ENCODE measurements at places on chromosomes 1 and 21.

- DNase-seq = no peak
Observed at GRCh38 chr1:99004861-99005442, at the start of gene PLPPR5. PLPPR5 (minus strand) TSS chr1:99004861; CDS start chr1:99004671, 190 bp downstream.

DNA sequence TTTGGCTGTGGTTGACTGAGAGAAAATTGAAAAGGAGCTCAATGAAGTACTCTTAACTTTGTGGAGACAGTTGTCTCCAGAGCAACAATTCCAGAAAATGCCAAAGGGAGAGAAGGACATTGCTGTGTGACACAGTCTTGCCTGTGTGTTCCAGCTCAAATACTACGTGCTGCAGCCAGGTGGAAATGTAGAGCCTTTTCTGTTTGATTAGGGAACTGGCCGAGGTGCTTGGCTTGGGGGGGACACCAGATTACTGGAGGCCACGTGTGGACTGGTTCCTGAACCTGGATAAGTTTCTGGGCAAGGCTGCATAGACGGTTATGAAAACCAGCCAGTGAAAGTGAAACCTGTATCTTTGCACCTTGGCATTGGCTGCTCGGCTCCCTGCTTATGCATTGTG is 217.9 kb downstream of the CTH start:
- no peak for DNase-seq

GRCh38 chr1:55931081-55931940 is 648.1 kb downstream of the PLPP3 start:
- no peak for DNase-seq

DNA sequence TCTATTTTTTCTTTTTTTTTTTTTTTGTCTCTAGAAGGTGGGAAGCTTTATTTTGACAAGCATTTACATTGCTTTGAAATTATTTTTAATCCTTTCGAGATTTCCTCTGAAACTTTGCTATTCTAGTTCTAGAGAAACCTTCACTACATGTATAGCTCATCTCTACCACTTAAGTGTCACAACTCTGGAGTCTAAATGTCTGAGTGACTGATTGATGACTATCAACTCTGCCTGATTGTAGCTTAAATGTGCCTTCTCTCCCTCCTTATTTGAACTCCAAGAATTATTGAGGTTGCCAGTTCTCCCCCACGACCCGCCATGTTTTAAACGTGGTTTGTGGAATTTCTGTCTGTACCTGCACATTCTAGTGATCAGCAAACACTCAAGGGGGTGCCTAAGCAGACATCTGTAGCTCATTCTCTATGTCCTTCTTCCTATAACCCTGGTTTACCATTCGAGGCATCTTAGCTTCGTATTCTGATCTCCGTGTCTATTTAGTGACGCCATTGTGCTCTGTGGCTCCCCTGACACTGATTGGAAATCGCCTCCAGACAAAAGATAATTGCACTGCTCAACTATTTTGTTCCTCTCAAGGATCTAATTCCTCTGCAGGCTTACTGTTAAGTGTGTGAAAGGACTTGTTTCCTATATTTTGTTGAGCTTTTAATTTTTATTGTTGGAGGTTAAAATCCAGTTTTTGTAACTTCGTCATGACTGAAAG is 1570.6 kb downstream of the BRINP3 start:
- no peak for DNase-seq

DNA sequence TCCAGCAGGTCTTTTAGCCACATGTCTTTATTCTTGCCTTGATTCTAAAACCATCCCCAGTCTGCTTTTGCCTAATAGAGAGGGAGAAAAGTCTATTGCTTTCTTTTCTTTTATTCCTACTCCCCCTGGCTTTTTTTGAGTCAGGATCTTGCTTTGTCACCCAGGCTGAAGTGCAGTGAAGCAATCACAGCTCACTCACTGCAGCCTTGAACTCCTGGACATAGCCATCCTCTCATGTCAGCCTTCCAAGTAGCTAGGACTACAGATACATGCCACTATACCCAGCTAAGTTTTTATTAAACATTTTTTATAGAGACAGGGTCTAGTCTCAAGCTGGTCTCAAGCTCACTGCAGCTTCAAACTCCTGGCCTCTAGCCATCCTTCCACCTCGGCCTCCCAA is 72.5 kb upstream of the PAXBP1 start:
- DNase-seq = no peak

GRCh38 chr1:11688506-11688905 is 3.0 kb upstream of the DRAXIN start:
- no peak for DNase-seq

DNA sequence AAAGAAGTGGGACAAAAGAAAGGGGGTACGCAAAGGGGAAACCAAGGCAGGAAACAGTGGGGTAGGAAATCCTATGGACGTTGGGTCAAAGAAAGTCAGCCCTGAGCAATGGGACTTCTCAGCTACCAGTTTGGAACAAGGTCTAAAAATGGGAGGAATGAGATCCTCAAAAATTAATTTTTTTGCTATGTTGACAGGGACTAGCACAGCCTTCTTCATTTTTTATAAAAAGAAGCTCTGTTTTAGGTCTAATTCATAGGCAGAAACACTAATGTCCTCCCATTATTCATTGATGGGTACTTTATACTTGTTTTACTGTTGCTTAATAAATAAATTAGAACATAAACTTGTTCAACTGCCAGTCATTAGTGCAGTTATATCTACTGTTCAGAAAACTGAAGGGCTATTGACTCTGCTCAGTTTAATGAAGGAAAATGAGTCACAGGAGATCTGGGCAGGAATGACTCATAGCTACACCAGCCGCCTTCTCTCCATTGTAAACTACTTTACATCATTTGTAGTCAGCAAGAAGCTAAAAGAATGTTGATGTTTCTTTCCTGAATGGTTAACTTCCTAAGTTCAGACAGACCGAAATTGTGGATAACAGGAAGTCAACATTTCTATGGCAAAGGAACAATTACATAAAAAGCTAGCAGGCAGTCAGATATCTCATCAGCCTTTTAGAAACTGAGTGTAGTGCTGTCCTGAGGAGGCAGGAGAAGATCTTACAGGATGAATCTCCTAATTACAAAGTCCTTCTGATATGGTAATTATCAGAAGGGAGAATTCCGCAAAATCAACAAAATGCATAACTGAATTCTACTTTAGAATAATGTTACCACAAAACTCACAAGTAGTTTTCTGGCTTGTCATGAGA is 356.4 kb upstream of the PKN2 start:
- DNase-seq = no peak

DNA sequence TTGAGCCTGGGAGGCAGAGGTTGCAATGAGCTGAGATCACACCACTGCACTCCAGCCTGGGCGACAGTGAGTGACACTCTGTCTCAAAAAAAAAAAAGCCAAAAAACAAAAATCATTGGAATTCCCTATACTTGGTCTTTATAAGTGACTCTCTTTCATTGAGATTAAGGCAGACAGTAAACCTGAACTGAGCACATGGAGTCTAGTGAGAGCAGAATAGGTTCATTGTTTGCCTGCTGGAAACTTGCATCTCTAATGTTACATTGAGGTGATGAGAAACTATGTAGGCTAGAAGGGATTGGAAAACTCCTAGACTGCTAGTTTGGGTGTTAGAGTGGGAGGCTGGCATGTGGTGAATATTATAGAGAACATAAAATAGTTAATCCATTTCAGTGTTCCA is 25.4 kb downstream of the MAST2 start:
- no peak for DNase-seq

- no peak for DNase-seq
Observed at GRCh38 chr1:177954076-177954475, 15.8 kb downstream of the SEC16B start.

DNA sequence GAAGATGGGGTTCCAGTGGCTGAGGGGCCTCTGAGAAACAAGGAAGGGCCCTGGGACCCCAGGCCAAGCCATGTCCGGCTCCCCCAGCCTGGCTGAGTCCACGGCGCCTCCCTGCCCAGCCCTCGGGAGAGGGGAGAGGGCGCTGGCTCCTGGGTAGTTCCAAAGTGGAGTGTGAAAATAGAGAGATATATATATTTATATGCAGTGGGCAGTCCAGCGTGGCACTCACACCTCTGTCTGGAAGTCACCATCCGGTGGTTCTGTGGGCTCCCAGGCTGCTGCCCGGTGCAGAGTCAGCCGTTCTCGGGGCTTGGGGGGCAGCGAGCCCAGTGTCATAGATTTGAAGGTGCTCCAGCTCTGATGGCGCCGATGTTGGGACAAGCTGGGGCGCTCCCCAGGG is 23.4 kb upstream of the COL16A1 start:
- no peak for DNase-seq

DNA sequence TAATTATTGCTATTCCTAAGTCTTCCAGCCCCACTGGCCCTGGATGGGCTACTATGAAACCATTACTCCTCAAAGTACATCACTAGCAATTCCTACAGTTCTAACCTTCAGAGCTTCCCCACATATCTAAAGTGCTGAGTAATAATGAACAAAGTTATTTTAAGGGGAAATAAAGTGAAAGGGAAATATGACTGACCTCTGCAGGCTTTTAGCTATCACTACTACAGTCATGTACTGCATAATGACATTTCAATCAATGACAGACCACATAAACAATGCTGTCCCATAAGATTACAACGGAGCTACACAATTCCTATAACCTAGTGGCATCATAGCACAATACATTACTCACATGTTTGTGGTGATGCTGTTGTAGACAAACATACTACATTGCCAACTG is 32.5 kb upstream of the ASPM start:
- DNase-seq = no peak

DNA sequence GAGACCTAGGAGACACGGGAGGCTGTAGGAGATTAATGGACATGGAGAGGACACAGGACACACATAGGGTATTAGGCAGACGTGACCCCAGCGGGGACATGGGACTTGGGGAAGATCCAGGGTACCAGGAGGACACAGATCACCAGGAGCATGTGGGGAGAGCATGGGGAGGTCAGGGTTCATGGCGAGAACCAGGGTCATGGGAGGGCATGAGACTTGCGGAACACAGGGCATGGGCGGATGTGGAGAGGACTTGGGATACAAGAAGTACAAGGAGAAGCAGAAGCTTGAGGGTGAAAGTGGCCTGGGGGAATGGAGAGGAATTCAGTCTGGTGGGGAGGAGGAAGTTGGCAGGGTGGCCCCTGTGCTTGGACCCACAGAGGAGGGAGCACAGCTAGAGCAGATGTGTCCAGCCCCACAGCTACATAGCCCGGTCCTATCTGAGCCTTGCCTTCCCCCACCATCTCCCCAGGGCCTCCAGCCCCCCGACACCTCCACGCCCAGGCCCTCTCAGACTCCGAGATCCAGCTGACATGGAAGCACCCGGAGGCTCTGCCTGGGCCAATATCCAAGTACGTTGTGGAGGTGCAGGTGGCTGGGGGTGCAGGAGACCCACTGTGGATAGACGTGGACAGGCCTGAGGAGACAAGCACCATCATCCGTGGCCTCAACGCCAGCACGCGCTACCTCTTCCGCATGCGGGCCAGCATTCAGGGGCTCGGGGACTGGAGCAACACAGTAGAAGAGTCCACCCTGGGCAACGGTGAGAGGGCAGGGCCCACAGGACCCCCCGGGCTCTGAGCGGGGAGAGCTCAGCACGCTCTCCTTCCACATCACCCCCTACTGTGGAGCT is 12.1 kb downstream of the TIE1 start:
- no peak for DNase-seq

DNA sequence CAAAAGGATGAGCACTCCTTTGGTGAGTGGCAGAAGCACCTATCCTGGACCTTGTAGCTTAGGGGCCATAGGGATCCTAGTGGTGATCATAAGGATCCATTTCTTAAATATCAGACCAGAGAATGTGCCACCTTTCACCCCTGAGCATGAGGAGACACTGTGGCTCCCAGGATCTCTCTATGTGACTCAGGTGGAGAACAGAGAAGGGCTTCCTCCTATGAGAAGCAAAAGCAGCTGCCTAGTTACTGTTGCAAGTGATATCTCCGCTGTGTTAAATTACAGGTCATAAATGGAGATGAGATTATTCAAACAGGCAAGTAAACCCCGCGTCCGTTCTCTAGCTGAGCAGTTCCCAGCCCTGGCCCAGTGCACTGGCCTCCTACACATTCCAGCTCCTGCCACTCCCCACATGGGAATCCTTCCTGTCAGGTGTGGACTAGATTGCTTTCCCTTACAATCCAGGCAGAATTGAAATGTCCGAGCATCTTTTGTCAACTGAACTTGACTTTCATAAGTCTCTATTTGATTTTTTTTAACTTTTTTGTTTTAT is 26.3 kb downstream of the CLEC20A start:
- no peak for DNase-seq

DNA sequence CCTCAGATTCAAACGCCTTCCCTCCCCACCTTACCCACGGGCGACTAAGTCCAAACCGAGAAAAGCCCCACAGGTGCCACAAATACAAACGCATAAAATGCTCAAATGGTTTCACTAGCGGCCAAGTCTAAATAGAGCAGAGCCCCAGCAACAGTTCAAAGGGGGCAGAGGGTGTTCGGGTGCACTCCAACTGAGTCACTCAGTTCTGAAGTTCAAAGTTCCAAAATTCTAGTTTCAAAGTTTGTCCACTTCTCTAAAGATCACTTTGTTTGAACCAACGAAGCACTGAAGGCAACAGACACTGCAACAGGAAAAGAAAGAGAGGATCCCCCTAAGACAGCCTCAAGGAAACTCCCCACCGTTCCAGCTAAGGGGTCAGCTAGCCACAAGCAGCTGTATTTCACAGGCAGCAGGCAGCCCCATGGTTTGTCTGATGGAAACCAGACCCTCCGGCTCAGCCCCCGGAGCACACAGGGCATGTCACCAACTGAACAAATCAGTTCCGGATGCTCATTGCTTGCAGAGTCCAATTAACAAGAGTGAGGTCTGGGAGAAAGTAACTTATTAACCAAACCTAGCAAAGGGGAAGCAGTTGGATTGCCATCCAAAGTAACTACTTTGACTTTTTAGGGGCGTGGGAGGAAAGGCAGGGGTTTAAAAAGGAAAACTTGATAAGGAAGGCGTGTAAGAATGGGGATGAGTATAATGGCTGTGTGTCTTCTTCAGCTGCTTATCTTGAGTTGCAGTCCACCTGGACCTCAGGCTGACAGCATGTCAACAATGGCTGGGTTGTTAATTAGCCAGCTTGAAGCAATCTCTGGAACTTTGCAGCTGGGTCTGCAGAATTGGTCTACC is 1423.9 kb upstream of the PRMT6 start:
- no peak for DNase-seq

DNA sequence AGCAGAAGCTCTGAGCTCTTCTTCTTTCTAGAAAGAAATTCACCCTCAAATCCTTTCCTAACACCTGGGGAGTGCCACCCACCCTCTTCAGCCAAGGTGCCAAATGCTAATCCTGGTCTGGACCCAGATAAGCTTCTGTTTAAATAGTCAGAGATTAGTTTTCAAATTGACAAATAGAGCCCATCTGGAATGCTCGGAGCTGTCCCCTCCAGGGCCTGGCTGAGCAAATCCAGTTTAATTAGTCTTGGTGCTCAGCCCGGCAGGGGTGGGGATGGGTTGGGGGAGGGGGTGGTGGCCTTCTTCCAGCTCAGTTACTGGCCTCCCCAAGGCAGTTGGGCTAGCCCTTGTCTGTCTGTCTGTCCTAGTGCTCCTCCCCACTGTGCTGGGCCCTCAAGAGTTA is 269.5 kb downstream of the GRIK3 start:
- no peak for DNase-seq

- DNase-seq = no peak
Observed at GRCh38 chr1:6523566-6523965, 30.7 kb downstream of the NOL9 start.

DNA sequence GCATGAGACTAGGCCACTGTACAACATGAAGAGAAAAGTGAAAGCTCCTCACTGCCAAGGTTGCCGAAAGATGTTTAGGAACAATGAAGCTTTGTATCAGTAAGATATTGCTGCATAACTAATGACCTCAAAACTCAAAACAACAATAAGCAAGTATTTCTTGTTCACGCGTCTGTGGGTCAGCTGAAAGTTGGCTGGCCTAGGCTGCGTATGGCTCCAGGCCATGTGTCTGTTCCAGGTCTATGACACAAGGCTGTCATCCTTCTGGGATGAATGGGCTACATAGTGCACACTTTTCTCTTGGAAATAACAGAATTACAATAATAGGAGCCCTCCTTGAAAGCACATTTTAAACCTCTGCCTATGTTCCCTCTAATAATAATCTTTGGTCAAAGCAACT is 515.9 kb downstream of the PLPP3 start:
- no peak for DNase-seq
